Right hindlimb (tissue), 1 donor: ENCODE measurements at places on chromosomes 6 and 20.

DNA sequence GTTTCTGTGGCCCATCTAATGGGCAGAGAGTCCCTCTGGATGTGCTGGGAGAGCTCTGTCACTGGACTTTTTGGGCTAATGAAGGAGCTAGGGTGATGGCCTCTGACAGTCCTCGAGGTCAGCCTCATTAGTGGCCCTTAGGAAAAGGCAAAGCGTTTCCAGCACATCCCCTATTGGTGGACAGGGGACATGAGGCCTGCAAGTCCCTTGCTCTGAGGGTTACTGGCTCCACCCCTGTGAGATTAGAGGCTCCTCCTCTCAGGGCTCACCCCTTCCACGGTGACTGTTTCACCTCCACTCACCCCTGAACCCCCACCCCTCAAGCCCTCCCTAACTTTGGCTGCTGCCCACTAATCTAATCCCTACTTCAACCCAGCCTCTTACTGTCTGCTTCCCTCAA, 12.8 kb upstream of the FANCE start:
- DNase-seq, result no peak

DNA sequence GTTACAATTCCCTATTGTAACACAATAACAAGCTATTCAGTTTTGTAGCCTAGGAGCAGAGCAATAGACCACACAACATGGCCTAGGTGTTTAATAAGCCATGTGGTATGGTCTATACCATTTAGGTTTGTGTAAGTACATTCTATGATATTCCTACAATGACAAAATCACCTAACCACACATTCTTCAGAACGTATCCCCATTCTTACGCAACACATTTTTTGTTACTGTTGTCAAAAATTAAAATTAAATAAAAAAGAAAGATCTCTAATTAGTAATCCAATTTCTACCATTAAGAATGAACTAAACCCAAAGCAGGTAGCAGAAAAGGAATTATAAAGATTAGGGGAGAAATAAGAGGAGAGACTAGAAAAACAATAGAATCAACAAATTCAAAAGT, 44.0 kb downstream of the RANBP9 start:
- DNase-seq, result no peak

DNA sequence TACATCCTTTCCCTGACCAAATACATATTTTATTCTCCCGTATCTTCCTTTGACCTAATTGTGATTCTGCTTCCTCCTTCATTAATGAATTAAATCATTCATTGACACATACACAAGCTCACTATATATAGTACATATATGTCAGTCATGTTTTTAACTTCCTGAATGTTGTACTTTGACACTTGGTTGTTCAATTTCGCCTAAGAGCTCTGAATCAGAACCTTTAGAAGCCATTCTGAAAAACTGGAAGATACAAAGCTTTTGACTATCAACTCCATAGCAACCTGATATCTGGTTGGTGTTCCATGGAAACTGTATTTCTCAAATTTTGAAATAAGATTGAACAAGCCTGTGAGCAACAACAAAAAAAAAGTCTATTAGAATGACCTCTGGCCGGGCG, 27.3 kb upstream of the HFE start:
- no peak for DNase-seq

GRCh38 chr20:1335961-1336698, 7.2 kb upstream of the SDCBP2 start:
- DNase-seq, result no peak

DNA sequence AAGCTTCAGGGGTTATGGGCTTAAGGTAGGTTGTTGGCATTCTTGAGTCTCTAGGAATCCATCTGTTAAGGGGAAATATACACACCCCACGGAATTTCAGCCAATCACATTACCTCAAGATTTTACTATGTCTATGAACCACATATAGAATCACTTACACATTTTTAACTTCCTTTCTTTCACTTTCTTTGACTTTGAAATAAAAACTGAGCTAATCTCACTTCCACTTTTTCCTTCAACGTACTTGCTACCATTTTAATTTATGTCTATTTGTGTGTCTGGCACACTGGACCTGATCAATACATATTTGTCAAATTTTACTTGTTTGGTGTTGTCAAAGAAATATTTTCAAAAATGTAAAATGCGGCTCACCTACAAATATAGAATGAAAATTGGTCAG, 545.4 kb upstream of the JAG1 start:
- no peak for DNase-seq

- no peak for DNase-seq
Measured at GRCh38 chr6:967701-968100, 274.8 kb upstream of the EXOC2 start.

DNA sequence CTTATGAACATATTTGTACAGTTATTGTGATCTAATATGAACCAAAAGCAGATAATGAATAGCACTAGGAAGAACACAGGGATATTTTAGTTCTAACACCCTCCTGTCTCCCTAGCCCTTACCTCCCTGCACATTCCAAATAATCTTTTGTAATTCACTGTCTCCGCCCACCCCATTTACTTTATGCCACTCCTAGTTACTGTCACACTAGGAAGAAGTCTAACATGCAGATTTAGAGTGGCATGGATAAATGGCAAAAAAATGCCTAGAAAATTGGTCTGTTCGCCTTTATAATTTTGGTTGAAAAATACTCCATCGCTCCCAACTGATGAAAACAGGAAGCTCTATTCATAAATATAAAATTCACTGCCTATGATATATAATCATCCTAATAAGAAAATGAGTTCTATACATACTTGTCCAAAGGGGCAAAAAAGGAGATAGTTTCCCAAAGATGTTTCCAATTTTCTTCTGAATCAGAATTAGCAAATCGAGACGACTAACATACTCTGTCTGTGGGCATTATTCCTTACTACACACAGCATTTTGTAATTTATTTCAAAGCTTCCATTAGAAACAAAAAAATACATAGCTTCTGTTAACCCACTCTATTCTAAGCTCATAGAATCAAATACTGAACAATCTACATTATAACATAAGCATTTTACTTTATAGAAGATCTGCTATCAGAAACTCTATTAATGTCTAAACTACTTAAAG, 1.3 kb upstream of the RUNX2 start:
- no peak for DNase-seq

GRCh38 chr20:9027626-9028025, 41.3 kb upstream of the PLCB4 start:
- no peak for DNase-seq

GRCh38 chr20:10306440-10307358, 88.1 kb downstream of the SNAP25 start:
- no peak for DNase-seq

DNA sequence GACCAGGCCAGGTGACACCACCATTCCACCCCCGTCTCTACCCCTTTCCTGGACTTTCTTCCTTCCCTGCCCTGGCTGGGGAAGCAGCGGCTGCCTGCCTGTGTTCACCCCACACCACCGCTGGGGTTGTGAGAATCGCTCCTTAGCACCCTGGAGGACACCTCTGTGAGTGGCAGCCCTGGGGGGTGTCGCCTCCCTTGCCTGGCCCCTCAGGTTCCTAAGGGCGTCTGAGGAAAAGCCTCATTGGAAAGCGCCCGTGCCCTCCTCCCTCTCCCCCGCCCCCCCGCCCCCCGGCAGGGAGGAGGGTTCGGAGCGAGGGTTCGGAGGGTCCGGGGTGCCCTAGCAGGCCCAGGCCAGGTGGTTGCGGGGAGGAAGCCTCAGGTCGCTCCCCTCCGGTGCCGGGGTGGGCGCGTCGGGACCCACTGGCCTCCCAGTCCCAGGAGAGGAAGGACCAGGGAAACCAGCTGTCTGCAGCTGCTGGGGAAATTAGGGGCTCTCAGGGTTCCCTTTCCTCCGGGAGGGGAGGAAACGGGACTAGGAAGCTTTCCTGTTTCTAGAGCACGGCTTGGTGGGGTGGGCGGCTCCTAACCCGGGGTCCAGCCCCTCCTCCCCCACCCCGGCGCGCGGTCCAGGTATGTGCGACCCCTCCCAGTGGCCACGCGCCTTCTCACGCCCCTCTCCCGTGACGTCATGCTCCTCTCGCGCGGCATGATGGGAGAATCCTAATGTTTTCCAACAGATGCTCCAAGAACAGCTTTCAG, at the start of gene PHACTR3:
PHACTR3 (plus strand) TSS at position 760 of the 761 bp plus-strand sequence. CDS start 475 bp downstream, outside the sequence.
- DNase-seq, result peak; percentile 45
